ENCODE measurements at places on chromosomes 2 and 18.

DNA sequence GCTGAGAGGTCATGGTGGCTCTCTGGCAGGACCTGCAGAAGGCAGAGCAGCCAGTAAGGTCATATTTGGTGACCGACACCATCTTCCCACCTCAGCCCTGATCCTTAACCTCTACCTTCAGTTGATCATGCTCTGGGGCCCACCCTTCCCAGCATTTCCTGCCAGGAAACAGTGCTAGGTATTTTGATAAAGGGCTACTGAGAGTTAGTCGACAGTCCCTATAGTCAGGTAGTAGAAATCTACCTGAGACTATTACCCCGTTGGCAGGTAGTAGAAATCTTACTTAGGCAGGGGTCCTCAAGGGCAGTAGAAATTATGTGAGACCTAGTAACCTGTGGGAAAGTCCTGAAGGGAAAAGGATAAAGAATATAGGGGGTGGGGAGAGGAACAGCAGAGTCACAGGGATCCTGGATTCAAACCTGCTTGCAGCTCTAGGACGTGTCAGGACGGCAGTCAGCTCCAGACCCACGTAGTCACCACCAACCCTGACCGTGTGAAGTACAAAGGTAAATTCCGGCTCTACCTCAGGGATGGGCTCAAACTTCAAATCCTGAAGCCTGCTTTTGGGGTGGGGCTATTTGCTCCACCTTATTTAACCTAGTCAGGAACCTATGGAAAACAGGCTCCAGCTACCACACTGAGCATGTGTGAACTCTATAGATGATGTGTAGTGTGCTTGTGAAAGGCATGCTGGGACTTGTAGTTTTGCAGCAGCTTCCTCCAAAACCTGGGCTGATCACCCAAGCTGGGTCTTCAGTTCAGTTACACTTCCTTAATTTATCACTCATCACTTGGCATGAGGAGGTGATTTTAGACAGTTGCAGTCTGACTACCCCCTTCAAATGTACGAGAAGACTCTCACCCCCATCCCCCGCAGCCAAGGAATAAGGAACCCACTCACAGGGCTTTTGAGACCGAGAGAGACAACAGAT, at the start of gene DQX1:
Gene DQX1, minus strand, starts transcription at position 515 of the 932 bp plus-strand sequence. Its CDS starts 502 bp downstream, at position 13.
- peak; percentile 79 for DNase-seq

GRCh38 chr2:67142071-67142470, 255.1 kb upstream of the ETAA1 start:
- no peak for DNase-seq

GRCh38 chr2:223460209-223460608, 142.0 kb downstream of the SCG2 start:
- DNase-seq, result no peak

DNA sequence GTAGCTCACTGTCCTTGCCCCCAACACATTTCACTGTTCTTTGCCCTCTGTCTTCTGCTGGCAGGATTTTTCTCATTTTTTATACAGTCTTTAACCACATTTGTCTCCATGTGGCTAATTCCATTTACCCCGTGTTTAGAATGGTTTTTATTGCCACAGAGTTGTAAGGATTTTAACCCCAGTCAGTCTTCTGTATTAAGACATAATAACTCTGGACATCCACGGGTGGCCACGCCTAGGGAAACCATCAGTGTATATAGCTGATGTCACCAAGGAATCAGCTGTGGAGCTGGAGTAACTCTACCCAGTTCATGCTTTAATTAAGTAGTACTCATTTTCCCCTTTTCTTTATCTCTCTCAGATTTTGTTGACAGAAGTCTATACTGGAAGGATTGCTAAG, 139.8 kb downstream of the MAP4K4 start:
- no peak for DNase-seq

GRCh38 chr2:101842471-101842870, 145.0 kb downstream of the MAP4K4 start:
- no peak for DNase-seq

- no peak for DNase-seq
Measured at GRCh38 chr2:220209093-220209492, 581.7 kb downstream of the SLC4A3 start.

GRCh38 chr2:121475811-121476571, 54.7 kb upstream of the RNU4ATAC start:
- peak; percentile 17 for DNase-seq

DNA sequence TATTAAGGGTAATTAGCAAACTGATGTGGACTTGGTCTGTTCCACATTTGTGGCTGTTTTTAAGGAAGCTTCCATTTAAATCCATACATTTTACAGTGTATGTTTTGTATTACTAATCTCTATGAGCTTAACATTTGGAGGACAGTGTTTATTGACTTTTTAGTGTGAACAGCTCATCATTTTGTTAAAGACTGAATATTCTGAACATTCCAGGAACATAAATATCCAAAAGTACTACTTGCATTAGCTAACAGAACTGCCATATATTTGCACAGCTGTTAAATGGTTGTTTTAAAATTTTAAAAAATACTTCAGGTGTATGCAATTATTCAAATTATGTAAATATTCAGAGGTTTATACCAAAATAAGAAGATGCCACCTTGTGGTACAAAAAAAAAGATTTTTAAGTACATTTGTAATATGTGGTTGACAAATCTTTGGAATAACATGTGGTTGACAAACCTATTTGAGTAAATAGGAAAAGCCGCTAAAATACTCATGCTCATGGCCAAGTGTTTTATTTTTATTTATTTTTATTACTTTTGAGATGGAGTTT, 439.7 kb upstream of the FANCL start:
- no peak for DNase-seq

DNA sequence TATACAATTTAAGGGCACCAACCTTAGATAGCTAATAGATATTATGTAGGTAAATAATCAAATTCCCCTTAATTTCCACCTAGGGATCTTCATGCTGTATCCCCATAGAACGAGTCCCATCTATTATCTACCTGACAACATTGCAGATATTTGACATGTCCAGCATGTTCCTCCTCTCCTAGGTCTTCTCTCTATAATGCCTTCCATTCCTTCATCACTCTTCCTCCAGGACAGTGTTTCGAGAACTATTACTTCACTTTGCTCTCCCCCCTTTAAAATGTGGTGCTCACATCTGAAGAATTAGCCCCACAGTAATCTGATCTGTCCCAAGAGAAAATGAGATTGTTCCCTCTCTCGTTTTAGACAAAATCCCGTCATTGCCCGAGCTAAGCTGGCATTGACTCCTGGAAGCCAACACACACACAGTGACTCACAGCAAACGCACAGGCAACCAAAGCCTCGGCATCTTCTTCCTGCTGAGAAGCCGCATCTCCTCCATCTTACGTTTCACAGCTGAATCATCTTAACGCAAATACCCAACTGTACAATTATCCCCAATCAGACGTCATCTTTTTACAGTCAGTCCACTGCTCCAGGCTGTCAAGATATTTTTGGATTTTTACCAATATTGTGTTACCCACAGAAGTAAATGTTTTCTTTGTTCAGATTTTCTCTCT, 162.9 kb upstream of the AGAP1 start:
- DNase-seq, result no peak

DNA sequence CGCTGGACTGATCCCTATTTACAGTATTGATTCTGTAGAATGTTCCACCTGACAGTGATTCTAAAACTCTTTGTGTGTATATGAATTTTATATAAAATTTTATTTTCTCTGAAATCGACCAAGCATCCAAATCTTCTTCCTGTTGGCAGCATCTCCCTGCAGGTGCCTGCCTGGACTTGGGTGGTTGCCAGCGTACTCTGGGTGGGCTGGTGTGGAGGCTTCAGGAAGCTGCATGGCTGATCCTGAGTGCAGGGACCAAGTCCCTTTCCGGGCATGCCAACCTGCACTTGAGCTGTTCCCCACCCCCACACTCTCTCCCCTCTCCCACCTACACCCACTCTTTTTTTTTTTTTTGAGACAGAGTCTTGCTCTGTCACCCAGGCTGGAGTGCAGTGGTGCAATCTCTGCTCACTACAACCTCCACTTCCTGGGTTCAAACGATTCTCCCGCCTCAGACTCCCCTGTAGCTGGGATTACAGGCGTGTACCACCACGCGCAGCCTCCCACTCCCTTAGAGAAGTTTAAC, 53.2 kb upstream of the ALKAL2 start:
- no peak for DNase-seq

- no peak for DNase-seq
Measured at GRCh38 chr2:120803764-120804335, 68.2 kb downstream of the GLI2 start.

GRCh38 chr2:27049422-27050280, 1.8 kb upstream of the AGBL5 start:
- DNase-seq, result no peak

DNA sequence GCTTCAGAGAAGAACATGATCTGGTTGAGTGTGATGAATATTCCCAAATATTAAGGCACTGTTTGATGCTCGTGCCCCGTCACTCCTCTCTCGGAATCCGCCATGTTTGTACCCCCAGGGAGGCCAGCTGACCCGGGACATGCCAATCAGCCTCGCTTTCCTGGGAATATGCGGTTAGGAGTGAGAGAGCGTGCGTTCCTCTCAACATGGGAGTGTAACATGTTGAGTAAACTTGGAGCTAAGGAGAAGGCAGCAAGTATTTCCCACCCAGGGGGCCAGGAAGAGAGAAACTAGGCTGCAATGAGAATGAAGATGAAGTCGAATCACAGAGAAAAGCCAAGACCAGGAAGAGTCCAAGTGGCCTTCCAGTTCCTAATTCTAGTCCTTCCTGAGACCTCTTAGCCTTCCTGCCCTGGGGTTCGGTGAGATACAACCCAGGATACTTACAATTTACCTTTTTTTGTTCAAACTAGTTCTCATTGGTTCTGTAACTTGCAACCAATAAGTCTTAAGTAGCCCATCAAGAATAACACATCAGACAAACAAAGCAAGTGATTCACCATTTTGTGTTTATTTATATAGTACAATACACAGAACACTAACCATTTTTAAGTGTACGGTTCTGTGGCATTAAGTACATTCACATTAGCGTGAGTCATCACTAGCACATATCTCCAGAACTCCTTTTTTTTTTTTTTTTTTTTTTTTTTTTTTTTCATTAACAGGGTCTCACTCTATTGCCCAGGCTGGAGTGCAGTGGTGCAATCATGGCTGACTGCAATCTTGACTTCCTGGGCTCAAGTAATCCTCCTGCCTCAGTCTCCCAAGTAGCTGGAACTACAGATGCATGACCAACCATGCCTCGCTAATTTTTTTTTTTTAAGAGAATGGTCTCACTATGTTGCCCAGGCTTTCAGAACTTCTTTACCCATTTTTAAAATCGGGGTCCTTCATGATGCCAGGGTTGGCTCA, 36.4 kb upstream of the SLC1A4 start:
- DNase-seq, result no peak

GRCh38 chr18:8350628-8351027, 258.6 kb upstream of the RAB12 start:
- no peak for DNase-seq

DNA sequence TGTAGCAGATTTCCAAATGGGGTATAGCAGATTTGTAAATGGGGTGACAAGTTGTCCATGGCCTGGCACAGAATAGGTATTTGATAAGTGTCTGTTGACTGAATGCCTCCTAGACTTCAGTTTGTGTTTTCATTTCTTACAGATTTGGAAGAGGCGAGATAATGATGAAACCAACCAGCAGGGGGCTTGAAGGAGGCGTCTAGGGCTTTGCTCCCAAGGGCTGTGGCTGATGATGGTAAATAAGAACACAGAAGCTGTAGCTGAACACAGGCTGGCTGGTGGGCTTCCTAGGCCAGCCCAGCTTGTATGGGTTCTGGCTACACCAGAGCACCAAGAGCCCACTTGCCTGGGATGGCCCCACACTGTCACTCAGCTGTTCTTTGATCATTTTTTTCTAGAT, 19.4 kb downstream of the SFTPB start:
- DNase-seq, result no peak

DNA sequence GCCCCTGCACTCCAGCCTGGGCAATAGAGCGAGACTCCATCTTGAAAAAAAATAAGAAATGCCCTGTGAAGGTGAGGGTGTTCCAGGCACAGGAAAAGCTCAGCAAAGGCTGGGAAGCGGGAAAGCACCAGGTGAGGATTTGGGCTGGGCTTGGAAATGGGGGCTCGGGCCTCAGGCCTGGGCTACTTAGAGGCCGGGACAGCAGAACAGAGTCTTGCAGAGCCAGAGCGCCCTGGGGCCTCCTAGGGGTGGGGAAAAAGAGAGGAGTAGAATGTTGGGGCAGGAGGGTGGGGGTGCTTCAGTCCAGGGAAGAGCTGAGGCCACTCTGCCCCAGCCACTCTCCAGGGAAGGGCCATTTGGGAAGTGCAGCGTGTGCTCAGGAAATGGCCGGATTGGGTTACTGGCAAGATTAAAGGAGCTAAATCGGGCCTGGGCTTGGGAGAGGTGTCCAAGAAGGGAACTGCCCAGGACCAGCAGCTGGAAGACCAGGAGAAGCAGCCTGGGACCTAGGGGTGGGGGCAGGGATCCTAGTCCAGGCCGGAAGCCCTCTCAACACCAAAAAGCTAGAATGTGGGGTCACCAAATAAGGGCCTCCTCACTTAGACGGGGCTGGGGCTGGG, 13.8 kb upstream of the DES start:
- no peak for DNase-seq

GRCh38 chr2:25822190-25823117, 55.8 kb downstream of the ASXL2 start:
- no peak for DNase-seq
